ENCODE measurements at places on chromosomes 6 and 20. TPM values are rescaled to one million over a fixed set of nuclear protein-coding genes. Genes with fewer than 3 reads are reported as not detected.
A peak's percentile ranks its signal among the peaks of the same experiment; 100 is the strongest.

DNA sequence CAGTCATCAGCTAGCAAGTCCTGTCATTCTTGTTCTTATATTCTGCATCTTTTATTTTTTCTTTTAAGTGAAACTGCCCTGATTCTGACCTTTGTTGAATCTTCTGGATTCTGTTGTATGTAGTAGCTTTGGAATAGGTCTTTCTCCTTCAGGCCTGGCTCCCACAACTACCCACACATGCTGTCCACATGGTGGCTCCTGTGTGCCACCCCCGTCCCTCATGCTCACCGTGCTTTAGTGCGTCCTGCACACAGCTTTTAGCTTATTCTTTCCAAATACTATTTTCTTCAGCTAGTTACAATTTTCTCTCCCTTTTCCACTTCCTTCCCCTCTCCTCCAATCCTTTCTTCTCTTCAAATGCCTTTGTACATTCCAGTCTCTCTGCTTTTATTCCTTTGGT is 61.8 kb downstream of the CTNNBL1 start:
- DNase-seq, result no peak

DNA sequence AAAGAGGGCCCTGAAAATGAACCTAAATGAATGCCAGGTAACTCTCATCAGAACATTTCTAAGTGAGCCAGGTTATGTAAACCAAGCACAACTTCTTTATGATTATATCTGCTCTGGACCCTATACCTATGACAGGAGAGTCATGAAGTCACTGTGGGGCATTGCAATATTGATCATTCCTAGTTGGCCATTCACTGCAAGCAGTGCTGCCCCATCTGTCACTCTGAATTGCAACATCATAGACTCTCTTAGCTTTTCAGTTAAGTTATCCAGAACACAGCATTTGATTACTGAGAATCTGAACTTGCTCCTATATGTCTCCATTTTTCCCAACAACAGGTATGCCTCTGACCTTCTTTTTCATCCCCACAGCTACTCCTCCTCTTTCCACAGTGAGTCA is 3.3 kb downstream of the COL21A1 start:
- DNase-seq, result no peak

DNA sequence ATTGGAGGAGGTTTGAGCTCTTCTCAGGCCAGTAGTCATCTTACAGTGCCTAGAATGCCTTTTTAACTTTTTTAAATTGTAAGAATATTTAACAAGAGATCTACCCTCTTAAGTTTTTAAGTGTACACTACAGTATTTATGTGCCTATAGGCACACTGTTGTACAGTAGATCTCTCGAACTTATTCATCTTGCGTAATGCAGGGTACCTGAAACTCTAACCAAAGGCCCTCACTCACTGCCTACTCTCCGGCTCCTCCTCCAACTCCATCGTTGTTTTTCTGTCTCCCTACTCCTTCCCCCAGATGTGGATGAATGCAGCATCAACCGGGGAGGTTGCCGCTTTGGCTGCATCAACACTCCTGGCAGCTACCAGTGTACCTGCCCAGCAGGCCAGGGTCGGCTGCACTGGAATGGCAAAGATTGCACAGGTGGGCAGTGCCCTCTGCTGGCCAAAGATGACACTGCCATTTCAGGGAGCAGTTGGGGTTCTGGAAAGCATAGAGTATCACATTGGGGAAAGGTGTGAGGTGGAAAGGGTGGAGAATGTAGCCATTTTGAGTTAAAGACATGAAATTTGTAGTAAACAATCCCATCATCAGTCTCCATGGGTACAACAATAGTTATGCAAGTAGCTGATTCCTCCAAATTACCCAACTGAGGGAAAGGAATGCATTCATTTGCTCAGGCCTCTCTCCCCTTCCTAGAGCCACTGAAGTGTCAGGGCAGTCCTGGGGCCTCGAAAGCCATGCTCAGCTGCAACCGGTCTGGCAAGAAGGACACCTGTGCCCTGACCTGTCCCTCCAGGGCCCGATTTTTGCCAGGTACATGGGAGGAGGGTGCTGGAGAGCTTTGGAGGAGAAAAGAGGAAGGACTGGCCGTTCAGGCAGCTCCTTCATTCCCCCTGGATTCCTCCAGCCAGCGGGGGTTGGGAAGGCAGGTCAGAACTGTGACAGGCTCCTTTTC is 18.4 kb upstream of the ZNF76 start:
- DNase-seq, result peak; percentile 36

DNA sequence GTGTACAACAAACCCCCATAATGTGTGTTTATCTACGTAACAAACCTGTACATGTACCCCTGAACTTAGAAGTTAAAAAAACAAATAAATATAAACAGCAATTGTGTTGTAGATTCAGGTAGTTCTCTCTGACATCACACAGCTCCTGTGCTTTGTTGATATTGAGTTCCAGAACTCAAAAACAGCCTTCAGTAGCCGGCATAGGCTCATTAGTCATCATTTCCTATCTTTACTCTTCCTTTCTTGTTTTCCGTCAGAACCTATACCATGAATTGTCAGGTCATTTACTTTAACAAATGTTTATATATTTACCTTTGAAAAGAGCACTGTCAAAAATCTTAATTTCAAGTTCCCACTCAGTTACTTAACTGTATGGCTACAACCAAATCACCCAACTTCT is 88.8 kb downstream of the ADTRP start:
- no peak for DNase-seq

DNA sequence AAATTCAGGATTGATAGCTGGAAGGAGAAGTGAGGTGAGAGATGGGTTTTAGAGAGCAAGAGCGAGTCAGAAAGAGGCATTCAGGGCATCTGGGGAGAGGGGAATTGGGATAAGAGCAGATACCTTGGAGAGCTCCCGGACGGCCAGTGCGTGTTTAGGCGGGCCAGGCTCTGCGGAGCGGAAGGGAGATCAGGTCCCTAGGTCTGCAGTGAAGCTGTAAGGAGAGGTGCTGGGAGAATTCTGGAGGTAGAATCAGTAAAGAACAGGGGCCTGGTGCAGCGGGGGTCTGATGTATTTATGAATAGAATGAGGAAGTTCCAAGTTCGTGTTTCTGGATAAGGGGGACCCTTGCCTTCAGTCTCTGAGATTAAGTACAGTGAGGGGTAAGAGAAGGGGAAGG is 47.4 kb upstream of the FAM83D start:
- DNase-seq, result no peak

DNA sequence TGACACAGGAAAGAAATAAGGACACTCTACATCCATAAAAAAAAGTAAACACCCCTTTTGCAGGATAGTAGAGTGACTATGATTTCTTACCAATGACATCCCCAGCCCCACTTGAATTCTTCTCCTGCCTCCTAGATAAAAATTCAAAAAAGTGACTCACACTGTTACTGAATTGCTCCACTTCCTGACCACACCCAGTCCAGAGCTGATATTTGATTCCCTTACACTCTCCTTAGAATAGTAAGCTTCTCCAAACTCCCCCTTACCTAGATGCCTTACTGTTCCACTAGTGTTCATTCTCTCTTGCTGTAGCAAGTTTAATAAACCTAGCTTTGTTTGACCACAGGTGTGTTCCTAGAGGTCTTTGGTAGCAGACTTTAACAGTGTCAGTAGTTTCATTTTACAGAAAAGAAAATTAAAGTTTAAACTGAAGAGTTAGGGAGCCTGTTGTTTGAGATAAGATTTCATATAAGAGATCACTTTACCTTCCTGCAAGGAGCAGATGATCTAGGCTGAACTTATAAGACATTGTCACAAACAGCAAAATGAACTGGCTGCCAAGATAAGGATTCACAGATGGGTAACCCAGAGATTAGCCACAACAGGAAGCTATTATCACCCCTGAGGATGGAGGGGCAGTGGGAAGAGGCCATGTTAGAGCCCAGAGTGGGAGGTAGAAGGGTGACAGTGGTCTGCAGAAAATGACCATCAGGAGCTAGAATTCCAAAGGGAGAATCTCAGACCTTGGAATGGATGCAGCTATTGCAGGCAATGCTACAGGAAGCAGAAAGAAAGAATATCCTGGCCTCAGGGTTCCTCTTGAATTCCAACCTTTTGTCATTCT is 28.4 kb upstream of the BTN3A2 start:
- peak; percentile 73 for DNase-seq

DNA sequence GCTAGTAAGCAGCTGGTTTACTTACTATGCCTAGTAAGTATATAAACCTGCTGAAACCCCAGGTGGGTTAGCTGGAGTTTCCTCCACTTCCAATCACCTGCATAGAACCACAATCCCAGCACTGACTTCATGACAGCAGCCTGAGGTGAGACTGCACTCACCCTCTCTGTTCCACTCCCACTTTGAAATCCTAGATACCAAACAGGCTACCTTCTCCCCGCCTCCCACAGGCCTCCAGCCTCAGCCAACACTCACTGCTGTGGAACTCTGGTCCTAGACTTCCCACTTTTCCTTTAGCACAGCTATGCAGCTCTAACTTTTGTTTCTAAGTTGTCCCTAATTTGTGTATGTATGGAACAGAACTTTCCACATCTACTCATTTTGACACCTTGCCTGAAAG is 149.7 kb upstream of the ARID1B start:
- DNase-seq, result no peak

DNA sequence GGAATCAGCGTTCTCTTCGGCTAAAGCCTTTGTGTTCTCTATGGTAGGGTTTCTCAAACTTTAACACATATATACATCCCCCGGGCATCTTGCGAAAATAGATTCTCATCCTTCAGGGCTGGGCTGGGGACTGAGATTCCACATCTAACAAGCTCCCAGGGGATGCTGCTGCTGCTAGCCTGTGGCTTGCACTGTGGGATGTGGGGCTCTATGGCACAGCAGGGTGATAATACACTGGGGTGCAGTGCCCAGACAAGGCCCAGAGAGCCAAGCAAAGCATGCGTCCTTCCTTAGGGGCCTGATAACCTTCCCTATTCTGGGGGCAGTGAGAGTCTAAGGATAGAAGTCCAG is 102.0 kb downstream of the LAMP5 start:
- no peak for DNase-seq

- DNase-seq, result no peak
Measured at GRCh38 chr20:2603816-2604505, 48.5 kb upstream of the NOP56 start.

Gene PBX2
- 23.1 TPM for total RNA-seq

Gene DEFB124
- not detected for total RNA-seq

Gene FAM83B
- not detected for total RNA-seq

Measured in LHCN-M2 (cell line).